Osteocyte (in vitro differentiated cells): ENCODE measurements at places on chromosomes 6 and 20.

GRCh38 chr6:164507206-164507940 is 802.0 kb downstream of the C6orf118 start:
- DNase-seq: no peak

DNA sequence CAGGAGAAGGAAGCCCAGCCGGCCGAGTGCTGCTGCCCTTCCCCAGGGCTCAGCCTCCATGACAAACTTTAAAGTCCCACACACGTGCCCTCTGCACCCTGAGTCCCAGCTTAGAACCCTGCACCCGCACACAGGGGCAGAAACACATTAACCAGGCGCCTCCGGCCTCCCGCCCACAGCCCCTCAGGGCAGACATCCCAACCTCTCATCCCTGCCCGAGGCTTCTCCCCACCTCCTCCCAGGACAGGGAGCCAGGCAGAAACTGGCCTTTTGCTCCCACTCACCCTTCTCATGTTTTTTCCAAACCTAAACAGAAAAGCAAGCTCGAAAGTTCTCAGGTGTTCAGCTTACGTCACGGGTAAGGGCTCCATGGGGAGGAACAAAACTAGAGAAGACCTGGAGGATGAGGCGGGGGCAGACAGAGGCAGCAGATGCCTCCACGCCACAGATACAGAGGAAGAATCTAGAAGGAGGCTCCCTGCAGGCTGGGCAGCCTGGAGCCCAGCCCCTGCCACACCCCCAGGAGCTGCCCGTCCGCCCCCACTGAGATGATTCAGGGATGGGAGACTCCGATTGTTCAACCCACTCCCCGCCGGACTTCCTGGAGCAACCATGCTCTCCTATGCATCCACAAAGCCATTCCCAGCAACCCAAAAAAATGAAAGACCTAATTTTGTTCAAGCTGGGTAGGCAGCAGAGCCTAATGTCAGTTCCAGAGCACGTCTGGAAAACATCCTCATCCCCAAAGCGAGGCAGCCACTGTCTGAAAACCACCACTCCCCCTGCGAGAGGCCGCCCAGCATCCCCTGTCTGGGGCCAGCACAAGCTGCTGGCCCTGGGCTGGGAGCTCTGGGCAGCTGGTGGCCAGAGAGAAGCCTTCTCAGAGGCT is 8.8 kb downstream of the KCNQ2 start:
- no peak for DNase-seq

DNA sequence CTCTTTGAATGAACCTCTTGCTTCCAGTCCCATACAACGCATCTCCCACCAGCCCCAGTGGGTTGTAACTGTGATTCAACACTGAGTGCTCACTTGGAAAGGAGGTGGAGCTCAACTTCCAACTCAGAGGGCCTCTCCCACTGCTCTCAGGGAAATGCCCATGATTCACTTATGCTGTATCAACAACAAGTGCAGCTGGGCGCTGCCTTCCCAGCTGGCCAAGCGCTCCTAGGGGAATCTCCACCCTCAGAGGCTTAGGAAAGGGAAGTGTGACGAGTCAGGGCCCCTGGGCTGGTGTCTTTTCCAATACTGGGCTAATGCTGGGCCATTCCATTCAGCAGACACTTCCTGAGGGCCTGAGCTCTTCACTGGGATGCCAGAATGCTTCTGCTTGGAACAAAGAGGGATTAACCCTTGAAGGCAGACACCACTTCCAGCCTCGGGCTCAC is 8.1 kb upstream of the OCSTAMP start:
- DNase-seq: no peak

GRCh38 chr20:62238569-62239277 is 402 bp downstream of the OSBPL2 start:
- DNase-seq: no peak

DNA sequence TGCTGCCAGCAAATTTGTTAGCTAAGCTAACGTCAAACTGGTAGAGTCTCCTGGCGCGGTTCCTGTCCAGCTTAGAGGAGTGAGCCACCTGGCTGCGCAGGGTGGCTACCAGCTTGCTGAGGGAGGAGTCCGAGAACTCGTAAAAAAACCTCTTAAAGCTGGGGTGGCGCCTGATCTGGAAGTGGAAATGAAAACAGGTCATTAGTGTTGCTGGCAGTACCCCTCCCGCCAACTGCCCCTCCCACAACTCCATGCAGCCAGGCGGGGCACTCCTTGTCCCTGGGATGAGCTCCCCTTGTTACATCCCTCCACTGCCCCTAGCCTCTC is 17.3 kb downstream of the BNIP5 start:
- no peak for DNase-seq

DNA sequence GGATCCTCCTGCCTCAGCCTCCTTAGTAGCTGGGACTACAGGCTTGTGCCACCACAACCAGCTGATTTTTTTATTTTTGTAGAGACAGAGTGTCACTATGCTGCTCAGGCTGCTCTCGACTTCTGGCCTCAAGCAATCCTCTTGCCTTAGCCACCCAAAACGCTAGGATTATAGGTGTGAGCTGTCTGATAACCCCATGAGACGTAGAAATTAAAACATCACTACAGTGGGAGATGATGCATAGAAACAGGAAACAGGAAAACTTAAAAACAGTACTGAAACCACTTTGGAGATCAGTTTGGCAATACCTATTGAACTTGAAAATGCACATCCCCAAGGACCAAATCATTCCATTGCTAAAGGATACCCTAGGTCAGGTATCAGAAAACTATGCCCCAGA is 10.8 kb downstream of the SENP6 start:
- DNase-seq: no peak

DNA sequence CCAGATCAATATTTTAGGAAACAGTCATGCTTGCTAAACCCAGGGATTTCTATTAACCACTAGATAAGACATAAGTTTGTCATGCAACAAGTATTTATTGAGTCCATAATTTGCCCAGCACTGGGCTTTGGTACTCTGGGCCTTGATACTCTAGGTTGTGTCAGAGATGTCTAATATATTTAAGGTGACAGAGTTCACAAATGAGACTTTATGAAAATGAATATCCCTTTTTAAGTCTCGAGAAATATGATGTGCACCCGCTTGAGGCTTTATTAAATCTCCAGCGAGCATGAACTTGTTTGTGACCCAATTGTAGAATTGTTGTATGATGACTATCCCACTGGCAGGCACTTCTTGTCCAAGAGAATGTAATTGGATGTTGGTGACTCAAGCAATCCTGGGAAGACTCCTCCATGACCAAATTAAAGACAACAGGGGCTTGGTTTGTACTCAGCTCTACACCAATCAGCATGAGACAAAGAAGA is 109.2 kb downstream of the ESR1 start:
- no peak for DNase-seq

GRCh38 chr6:16332175-16332542 is 93.8 kb downstream of the GMPR start:
- peak; percentile 91 for DNase-seq

DNA sequence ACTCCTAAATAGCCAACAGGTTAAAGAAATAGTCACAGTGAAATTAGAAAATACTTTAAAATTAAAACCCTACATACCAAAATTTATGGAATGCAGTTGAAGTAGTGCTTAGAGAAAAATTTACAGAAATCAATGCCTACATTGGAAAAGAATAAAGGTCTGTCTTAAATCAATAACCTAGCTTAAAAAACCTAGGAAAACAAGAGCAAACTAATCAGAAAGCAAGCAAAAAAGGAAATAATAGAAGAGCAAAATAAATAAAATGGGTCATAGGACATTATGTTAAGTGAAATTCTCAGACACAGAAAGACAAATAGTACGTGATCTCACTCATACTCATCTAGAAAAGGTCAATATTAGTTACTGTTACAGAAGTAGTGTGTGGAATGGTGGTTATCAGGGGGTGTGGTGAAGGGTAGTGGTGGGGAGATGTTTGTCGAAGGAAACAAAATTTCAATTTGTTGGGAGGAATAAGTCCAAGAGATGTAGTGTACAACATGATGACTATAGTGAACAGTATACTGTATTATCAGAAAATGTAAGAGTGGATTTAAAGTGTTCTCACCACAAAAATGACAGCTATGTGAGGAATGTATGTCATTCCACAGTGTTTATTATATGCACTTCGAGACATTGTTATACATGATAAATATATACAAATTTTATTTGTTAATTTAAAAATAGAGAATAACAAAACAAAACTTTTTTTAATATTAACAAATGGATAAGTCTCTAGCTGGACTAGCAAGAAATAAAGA is 423.6 kb downstream of the CDH26 start:
- no peak for DNase-seq

- DNase-seq: no peak
Measured at GRCh38 chr6:21582651-21583050, 10.9 kb upstream of the SOX4 start.

DNA sequence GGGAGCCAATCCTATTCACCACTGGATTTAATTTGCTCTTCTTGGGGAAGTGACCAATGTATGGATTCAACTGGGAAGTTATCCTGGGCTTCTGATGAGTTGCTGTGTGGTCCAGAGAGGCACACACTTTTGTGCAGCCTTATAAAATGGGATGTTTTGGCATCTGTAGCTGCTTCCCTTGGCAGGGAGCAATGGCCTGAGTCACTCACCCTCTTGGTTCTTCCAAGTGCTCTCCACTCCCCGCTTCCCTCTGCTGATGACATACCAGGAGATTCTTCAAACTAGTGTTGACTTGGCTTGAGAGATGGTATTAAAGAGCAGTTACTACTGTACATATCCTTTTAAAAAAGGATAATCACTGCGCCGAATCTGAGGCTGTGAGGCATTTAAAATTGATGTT is 105.8 kb downstream of the JARID2 start:
- no peak for DNase-seq

DNA sequence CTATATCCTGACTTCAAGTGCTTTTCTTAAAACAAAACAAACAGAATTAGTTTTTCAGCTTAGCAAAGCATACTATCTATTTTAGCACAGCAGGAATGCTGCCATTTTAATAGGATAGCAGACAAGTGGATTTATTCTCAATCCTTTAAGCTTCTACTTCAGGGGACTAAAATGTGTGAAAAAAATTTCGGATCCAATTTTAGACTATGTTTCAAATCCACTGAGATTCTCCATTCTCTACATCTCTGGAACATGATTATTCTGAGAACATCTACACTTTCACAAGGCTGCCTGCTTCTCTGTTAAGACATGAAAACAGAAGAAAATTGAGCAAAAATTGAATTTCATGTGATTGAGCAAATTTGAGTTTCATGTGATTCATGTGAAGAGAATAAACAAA is 1321.3 kb downstream of the HACE1 start:
- no peak for DNase-seq

DNA sequence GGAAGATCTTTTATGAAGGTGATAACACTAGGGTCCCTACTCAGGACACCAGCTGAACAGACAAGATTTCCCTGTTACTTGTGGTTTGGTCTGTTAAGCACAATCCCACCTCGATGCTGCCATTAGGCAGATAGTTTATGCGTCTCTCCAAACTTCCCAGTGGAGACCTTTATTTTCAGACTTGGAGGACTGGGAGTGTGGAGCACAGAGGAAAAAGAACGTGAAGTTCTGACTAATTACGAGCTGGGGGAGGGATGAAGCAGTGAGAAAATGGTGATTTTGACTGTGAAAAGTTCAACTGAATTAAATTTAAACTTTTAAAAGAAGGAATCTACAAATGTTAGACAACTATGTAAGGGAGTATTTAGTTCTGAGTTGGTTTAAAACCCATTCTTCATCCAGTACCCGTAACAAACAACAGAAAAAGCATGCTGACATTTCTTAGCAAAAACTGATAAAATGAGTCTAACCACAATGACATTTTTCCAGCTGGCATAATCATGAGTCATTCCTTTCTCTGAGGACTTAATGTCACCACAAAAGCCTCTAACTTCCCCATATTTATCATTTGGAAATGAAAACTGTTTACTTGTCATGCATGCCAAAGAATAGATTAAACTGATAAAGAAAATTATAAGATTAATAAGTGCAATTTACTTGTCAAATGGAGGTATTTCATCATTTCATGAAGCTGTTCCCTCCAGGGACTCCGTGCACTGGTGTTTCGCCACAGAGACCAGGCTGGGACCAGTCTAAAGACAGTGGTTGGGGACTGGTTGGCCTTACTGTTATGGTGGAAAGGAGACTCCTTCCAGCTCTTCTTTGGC is 113.3 kb upstream of the SSTR4 start:
- DNase-seq: no peak

DNA sequence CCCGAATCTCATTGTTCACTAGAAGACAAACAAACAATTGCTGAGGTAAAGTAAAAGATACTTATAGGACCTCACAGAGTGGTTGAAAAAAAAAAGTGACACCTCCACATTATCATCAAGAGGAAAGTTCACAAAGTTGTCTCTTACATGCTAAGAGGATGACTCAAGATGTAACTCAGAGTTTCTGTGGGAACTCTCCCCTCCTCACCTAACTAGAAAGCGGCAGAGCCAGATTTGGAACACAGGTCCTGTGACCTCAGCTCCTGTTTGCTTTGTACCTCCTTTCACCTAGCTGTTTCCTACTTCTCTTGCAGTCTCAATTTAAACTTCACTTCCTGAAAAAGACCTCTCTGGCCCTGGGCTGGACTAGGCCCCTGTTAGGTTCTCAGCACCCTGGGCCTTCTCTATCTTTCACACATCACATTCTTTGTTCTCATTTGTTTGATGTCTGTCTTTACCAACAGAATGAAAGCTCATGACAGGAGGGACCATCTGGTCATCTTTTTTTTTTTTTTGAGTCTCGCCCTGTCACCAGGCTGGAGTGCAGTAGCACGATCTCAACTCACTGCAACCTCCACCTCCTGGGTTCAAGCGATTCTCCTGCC is 60.8 kb downstream of the CD24 start:
- no peak for DNase-seq

GRCh38 chr6:154491567-154492470 is 18.7 kb downstream of the CNKSR3 start:
- no peak for DNase-seq

DNA sequence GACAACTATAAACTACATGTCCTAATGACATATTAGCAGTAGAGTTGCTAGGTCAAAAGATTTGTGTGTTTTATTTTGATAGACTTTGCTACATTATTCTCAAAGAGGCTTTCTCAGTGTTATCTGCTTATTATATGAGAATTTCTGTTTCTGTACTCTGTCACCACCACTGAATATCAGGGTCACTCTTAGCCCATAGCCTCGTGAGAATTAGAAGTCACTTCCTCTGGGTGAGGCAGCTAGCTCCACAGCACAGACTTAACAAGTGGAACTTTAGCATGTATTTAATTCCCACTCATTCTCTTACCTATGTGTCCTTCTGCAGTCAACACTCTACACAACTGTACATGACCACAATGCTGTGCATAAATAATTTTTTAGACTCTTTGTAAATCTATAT is 6.7 kb downstream of the PHACTR2 start:
- no peak for DNase-seq

DNA sequence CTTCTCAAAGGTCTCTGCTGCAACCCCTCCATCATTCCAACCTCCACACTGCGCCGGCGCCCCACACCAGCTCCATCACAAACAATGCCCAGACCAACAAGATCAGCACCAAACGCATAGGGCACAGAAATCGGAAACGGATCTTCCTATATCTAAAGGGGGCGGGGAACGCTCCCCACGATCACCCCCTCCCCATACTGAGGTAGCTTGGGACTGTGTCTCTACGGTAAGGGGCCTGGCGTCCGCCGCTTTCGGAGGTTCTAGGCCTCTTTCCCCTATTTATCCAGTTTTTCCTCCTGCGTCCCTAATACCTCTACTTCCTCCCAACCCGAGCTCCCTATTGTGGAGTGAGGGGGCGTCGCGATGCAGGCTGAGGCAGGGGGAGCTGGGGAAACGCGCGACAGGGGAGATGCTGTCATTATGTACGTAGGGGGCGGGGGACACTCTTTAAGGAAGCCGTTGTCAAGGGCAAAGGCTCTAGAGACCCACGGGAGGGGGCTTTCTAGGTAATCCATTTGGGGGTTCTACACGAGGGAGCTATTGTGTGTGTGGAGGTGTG is 909 bp downstream of the DNAAF9 start:
- no peak for DNase-seq

GRCh38 chr6:166464068-166465002 is 81.6 kb upstream of the MPC1 start:
- no peak for DNase-seq
